A172 (cell line): ENCODE measurements at places on chromosomes 16 and 17.

GRCh38 chr16:84553873-84554399, 49.5 kb upstream of the MEAK7 start:
- DNase-seq, result no peak

DNA sequence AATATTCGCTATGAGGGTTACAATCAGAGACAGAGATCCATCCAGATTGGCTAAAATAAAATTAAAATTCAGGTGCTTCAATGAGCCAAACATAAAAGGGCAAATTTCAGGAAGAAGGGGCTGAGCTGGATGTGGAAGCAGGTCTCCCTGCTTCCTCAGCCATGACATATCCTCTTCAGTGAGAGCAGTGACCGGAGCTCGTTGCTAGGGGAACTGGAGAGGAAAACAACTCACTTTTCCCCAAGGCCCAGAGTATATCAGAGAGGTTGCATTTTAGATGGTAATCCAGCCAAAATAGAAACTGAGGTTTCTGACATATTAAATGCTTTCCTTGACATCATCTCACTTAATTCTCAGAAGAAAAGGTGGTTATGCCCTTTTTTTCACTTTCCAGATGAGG, 503.5 kb downstream of the HS3ST4 start:
- no peak for DNase-seq

- no peak for DNase-seq
Observed at GRCh38 chr17:79504181-79504605, 106.7 kb downstream of the RBFOX3 start.

DNA sequence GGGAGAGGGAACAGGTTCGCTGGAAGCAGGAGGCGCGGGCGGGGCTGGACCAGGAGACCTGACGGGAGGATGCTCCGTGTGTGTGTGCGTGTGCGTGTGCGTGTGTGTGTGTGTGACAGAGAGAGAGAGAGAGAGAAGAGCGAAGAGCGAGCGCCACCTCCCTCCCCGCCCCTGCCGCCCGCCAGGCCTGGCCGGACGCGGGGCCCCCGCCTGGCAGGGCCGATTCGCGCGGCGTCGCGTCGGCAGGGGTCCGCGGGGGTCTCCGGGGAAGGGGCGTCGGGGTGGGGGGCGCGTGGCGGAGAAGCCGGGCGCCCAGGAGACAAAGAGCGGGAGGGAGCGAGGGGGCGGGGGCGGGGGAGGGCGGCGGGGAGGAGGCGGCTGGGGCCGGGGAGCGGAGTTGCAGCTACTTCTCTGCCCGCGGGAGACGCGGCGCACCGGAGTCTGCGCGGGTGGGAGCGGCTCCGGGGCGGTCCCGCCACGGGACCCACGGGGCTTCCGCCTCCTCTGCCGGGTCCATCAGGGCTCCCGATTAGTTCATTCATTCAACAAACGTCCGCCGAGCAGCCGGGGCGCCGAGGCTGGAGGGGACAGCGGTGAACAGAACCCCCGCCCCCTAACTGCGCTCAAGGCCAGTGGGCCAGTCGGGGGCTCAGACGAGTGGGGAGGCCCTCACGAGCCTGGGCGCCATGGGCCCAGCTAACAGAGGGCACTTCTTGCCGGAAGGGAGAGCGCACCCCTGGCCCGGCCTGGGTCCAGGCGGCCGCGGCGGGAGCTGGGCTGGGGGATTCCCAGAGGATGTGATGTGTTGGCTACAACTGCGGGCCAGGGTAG, at the start of gene SAMD14:
Gene SAMD14, minus strand, starts transcription at position 433 of the 831 bp plus-strand sequence. CDS start 5,201 bp downstream, outside the sequence.
- DNase-seq, result peak; percentile 29

DNA sequence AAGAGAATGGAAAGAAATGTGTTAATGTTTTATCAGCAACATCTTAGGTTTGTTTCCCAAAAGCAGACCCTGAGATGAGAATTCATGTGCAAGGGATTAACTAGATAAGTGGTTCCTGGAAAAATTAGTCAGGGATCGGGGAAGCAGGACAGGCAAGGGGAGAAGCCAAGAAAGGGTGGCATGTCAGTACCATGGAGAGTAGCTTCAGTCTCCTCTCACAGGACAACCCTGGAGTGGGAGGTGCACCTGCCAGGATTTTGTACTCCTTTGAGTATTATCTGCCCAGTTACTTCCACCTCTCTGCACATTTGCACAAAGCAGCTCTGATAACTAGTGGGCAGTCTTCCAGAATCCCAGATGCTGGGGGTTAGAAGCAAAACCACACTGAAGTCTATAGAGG, 117.0 kb downstream of the RGS9 start:
- DNase-seq, result peak; percentile 48

GRCh38 chr16:51095890-51096626, 55.0 kb downstream of the SALL1 start:
- no peak for DNase-seq

GRCh38 chr17:63439687-63440086, 6.4 kb downstream of the CYB561 start:
- peak; percentile 81 for DNase-seq

GRCh38 chr16:13427943-13428342, 492.0 kb upstream of the ERCC4 start:
- no peak for DNase-seq

DNA sequence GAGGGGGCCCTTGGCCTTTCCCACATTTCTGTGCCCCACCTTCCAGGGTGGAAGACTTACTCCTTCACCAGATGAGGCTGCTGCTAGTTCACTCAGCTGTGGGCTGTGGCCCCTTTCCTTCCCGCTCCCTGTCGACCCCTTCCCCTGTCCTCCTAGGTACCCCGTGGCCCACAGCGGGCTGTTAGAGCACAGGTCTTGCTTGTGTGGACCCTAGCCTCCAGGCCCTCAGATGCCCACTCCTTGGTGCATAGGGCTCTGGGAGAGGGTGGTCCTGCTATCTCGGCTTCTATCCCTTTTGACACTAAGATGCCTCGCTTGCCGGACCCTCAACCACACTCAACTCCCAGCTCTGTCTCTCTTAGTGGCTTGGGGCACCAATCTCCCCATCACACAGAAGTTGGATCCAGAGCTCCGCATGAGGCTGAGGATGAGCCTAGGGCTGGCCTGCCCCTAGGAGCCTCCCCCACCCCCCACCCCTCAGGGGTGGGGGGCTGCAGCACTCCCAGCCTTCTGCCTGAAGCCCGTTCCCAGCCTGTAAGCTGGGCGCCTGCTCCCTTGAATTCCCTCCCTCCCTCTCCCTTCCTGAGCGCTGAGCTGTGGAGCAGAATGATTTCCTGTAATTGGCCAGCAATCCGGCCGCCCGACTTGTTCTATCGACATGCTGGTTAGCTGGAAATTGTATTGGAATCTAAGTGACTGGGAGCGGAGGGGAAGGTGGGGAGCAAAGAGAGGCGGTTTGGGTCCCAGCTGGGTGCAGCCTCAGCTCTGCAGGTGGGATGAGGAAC, 30.9 kb downstream of the DCAKD start:
- no peak for DNase-seq

DNA sequence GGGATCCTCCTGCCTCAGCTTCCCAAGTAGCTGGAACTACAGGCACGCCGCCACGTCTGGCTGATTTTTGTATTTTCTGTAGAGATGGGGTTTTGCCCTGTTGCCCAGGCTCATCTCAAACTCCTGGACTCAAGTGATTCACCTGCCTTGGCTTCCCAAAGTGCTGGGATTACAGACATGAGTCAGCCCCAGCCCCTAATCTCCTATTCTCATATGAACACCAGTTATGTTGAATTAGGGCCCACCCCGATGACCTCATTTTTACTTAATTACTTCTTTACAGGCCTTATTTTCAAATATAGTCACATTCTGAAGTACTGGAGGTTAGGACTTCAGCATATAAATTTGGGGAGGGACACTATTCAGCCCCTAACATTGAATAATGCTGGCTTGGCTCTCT, 49.2 kb downstream of the ZNRF1 start:
- DNase-seq, result no peak

GRCh38 chr17:917941-918740, 61.4 kb downstream of the NXN start:
- DNase-seq, result no peak
